Stimulated activated CD4-positive, alpha-beta T cell treated with anti-CD3 and anti-CD28 coated beads, Interleukin-12 subunit alpha, Interleukin-12 subunit beta, amount 100 ng/mL, for 48 hours (primary cell): ENCODE measurements at places on chromosomes 12 and 14.

DNA sequence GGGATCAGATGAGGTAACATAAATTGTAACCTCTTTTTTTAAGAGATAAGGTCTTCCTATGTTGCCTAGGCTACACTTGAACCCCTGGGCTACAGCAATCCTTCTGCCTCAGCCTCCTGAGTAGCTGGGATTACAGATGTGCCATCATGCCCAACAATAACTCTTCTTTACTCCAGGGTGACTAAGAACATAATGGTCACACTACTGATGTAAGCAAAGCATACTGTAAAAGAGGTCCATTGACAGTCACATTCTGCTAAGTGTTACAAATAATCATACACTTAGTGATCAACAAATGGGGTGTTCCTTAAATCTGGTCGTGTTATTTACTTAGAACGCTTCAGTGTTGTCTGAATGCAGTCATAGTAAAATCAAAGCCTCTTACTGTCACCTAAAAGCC, 68.9 kb downstream of the EPS8 start:
- DNase-seq: no peak

DNA sequence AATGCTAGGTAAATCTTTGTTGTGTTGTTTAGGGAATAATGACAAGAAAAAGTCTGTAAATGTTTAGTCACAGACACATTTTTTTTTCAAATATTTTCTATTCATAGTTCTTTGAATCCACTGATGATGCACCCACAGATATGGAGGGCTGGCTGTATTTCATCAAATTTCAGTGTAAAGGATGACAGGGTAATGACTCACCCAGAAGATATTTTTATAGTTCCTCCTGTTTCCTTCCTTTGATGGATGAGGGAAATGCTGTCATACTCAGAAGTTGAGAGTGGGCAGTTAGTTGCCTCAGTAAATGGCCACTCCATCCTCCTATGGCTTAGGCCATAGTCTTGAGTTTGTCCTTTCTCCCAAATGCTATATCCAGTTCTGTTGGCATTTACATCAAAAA, 76.9 kb upstream of the REP15 start:
- DNase-seq: no peak

- DNase-seq: peak; percentile 53
Observed at GRCh38 chr14:91177073-91178034, 63.5 kb downstream of the DGLUCY start.

DNA sequence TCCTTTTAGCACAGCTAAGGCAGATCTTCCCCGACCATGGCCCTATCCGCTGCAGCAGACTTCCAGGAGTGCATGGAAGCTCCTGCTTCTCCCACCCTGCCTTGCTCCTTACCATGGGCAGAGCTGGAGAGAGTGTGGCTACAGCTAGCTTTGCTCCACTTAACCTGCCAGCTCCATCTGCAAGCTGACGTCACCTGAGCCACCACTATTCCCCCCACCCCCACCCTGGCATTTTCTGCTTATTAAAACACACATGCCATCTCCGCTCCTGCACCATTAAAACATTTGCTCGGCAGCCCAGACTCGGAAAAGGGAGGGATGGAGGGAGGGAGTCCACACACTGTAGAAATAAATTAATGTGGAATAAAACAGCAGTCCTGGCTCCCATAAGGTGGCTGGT, 67.8 kb downstream of the TUNAR start:
- no peak for DNase-seq

DNA sequence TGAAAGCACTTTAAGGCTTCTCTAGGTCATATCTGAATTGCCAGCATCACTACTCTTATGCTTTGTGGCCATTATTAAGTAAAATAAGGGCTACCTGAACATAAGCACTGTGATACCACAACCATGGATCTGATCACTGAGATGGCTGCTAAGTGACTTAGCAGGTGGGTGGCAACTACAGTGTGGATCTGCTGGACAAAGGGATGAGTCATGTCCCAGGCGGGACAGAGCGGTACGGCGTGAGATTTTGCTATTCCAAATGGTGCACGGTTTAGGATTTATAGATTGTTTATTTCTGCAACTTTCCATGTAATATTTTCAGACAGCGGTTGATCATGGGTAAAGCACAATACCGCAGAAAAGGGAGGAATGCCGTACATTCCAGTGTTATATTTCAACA, 39.4 kb downstream of the MLXIP start:
- no peak for DNase-seq

GRCh38 chr14:104512061-104512460, 67.5 kb upstream of the C14orf180 start:
- no peak for DNase-seq

- no peak for DNase-seq
Observed at GRCh38 chr14:93811676-93812075, 23.4 kb upstream of the PRIMA1 start.

DNA sequence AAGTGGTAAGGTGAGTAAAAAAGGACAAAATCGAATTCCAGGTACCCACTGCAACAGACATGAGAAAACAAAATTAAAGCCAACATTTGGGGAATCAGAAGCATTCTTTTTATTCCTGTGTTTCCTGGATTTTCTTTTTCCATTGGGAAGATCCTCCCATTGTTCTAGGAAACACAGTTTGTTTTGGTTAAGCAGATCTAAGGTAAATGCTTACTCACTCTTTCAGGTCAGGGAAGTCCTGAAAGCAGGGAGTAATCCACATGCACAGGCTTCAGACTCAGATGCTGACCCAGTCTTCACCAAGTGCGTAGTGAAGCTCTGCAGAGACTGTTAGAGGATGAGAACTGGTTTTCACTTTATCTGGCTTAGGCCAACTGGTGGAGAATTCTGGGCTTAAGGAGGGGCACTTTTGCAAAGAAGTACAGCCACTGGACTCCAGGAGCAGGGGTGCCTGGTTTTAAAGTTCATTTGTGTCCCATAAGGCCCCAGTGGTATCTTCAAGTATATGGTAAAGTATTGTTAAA, 57.7 kb downstream of the RPAP3 start:
- no peak for DNase-seq

- no peak for DNase-seq
Observed at GRCh38 chr12:102433304-102433703, 47.1 kb downstream of the IGF1 start.

DNA sequence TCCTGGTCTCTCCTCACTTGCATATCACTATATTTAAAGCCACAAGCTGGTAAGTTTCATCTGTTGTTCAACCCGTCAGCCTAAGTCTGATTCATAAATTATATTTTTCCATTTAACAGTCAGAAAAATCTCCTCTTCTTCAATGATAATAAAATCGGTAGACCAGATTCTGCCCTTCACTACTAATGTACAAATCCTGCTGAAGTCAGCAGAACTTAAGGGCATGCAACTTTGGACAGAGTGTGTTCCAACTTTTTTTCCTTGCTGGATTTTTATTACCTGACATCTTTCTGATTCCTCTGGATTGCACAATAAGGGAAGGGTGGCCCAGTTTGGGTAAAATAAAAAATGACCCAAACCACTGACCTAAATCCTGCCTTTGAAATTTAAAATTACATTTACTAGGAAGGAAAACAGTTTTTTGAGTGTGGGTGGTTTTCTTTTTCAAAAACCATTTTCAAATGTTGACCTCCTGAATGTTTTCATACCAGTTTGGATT, 125.4 kb upstream of the DIO2 start:
- no peak for DNase-seq

DNA sequence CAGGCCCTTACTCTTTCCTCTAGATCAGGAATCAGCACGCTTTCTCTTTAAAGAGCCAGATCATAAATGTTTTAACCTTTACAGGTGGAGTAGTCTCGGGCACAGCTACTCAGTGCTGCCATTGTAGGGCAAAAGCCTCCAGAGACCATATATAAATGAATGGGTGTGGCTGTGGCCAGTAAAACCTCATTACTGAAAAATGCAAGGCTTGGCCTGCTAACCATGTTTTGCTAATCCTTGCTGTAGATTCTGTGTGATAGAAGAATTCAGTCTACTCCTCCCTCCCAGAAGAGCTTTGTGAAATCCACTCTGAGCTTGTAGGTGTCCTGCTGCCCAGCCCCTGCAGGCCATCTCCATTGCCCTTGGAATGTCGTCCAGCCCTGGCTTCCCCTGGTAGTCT, 58.1 kb downstream of the HSP90AA1 start:
- no peak for DNase-seq

DNA sequence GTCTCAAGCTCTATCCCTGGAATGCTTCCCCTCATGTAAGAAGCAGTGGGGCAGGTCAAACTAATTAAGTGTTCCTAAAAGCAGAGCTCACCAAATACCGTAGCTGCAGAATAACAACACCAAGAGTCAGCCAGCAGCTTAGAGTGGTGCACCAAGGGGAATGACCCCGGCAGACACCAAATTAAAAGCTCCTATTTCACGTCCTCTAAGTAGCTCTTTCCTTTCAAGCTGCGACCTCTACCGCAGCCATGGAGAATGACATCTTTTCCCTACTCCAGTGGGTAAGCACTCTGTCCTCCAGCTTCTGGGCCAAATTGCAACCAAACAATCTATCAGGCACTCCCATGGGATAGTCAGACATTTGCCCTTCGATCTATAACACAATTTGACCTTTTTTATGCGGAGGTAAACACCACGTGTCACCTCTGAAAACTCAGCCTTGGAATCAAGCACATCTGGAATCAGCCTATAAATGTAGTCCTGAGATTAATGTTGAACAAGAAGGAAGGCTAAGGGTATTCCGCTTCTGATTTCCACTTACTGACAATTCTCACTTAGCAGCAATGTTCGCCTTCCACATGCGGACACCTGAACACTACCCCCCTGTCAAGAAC, 67.6 kb upstream of the CDKN3 start:
- no peak for DNase-seq

DNA sequence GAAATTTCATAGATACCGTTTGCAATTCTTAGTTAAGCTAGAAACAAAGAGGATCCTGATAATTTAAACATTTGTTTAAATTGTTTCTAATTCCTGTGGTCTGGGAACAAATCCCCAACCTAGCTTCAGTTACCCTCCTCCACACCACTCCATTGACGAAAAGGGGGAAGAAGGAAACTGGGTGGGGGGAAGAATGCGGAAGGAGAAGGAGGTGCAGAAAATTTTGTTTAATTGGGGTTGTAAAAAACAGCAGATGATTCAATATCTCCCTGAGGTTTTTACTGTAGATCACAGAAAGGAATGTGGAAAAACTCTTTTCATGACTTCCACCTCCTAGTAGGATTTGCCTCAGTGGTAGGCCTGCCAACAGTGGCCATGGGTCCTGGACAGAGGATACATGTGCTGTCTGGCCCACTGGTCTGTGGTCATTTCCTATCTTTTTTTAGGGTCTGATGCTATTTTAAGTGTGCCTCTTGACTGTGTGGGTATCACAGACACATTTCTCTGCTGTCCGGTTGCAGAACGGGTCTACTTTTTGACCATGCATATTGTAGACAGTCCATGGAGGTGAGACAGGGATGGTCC, 122.9 kb upstream of the PCED1B start:
- no peak for DNase-seq

- no peak for DNase-seq
Observed at GRCh38 chr14:89899917-89900663, 54.4 kb downstream of the EFCAB11 start.

DNA sequence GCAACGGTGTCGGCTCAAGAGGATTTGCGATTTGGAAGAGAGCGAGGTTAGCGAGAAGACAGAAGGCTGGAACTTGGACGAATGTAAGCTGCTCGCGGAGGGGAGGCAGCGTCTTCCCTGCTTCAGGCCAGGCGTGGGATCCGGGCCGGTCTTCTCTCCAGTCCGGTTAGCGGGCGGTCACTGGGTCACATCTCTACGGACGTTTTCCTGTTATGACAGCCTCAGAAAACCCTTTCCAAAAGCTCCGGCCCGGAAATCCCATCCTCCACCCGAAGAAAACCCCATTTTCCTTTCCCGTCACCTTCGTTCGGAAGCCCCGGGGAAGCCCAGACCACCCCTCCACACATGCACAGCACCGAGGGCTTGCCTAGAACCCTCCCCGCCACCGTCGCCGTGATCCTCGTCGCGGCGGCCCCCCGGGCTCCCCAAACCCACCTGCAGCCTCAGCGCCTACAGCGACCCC, 268 bp downstream of the NDUFB1 start:
- DNase-seq: no peak

DNA sequence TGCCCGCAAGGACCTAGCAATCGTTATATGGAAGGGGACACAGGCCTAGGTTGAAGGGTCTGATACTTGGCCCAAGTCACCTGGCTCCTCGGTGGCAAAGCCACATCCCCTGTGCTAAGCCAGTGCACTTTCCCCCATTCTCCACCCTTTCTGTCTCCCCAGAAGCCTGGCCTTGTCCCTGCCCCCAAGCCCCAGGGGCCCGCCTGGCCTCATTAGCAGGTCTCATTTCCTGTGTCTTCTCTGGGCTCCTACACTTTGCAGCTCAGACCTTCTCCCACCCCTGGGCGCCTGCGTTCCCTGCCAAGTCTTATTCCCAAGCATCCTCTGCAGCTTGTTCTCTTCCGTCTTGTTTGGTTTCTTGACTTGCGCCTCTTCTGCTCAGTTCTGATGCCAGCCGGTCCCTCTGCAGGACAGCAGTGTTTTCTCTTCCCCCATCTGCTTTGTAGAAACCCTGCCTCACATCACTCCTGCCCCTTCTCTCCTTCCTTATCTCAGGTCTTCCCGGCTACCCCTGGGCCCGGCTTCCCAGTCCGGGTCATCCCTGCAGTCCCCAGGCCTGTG, 66.7 kb downstream of the SLC24A4 start:
- DNase-seq: no peak

- no peak for DNase-seq
Observed at GRCh38 chr14:55450124-55450523, 9.7 kb upstream of the TBPL2 start.

- DNase-seq: no peak
Observed at GRCh38 chr12:6088921-6089747, 35.3 kb downstream of the VWF start.

GRCh38 chr14:94398182-94398479, 9.7 kb upstream of the SERPINA1 start:
- DNase-seq: no peak

DNA sequence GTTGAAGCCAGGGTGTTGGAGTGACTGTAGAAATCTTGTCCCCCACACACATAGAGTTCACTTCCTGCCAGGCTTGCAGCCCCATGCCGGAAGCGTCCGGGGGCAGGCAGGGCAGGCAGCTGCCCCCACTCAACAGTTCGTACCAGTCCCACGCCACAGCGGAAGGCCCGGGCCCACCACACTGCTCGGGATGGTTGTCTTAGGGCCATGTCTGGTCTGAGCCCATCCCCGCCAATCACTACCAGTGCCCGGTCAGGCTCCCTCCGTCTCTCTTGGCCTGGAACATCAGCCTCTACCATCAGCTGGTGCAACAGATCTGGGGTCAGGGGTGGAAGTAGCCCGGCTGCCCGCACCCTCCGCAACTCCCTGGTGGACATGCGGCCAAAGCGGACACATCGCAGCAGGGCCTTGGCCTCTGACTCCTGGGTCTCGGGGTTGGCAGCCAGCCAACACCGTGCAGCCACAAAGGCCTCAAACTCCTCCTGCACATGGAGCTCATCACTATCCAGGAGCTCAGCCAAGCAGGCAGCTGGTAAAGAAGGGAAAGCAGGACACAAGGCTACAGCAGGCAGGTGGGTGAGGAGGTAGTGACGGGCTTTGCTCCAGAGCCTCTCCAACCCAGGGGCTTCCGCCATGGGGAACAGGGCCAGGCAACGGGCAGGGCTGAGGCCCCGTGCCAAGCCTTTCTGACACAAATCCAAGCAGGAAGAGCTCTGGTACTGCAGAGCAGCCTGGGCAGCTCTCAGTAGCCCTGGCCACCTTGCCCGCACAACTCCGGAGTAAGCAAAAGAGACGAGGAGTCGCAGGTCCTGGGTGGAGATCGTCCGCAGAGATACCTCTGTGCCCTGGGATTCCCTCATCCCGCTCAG, 5.9 kb downstream of the KLHL33 start:
- DNase-seq: no peak

- DNase-seq: no peak
Observed at GRCh38 chr14:23694949-23695663, 58.9 kb downstream of the DHRS2 start.

- no peak for DNase-seq
Observed at GRCh38 chr14:79608446-79608845, 602.9 kb downstream of the DIO2 start.
